ENCODE measurements at places on chromosomes 2 and 18. TPM values are rescaled to one million over a fixed set of nuclear protein-coding genes. Genes with fewer than 3 reads are reported as not detected.

GRCh38 chr2:234378440-234378839 lies 118.4 kb downstream of the ARL4C start:
- no peak for ATAC-seq

DNA sequence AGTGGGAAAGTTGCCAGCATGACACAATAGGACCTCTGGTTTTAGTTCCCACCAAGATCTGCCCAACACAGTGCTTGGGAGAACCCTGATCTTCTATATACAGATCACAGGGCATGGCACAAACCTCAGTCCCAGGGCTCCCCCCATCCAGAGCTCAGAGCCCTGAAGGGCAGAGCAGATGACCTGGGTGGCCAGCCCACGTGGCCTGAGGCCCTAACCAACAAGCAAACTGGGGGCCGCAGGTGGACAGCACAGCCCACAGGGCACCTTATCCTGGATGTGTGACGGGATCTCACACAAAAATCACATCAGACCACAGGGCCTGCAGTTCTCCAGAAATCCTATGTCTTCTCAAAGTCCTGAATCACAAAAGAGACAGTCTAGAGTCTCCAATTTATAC lies 34.7 kb downstream of the CRACDL start:
- no peak for ATAC-seq

DNA sequence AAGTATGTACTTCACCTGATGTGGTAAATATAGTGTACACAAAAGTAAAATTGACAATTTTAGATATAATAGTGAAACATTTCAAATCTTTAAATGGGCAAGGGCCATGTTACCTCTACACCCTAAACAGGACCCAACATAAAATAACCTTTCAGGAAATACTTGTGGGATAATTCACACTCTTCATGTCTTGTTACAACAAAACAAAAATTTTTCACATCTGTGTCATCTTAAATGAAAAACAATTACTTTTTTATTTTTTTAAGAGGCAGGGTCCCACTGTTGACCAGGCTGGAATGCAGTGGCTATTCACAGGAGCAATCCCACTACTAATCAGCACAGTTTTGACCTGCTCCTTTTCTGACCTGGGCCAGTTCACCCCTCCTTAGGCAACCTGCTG lies 42.1 kb downstream of the SRBD1 start:
- no peak for ATAC-seq

The STEAP3 gene
- total RNA-seq = not detected

The PTPN18 gene
- 69.7 TPM for total RNA-seq

The REG1B gene
- not detected for total RNA-seq

Data from activated T-helper 17 cell treated with anti-CD3 and anti-CD28 coated beads, Interleukin-2, amount 50 U/mL, for 72 hours (primary cell).